ENCODE measurements at places on chromosomes 7 and 10. TPM values are rescaled to one million over a fixed set of nuclear protein-coding genes. Genes with fewer than 3 reads are reported as not detected.

Gene FOXI2
- not detected for total RNA-seq

Gene MYOF
- total RNA-seq: 0.15 TPM

Gene CTTNBP2
- 0.49 TPM for total RNA-seq

DNA sequence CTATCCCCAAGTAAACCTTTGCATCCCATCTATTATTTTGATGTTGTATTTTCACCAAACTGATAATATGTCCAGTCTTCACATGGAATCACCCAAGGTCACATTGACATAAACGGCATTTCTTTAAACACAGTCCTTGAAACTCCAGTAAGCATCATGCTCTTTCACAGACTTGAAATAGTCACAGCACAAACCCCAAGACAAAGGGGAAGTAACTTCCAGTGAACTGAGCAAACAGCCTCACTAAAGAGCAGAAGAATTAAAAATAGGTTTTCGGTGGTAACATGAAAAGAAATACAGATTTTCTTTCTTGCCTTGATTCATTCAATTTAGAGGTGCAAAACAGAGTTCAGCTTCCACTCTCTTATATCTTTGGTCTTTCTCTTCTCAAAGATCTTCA is 253.7 kb downstream of the SFMBT2 start:
- peaks cover 15% of the 10 kb centered on the region for H3K36me3 ChIP-seq
- peak overlapping the region; percentile 51 for H3K27ac ChIP-seq
- peak overlapping the region; percentile 29 for H3K4me3 ChIP-seq
- no peak for DNase-seq

DNA sequence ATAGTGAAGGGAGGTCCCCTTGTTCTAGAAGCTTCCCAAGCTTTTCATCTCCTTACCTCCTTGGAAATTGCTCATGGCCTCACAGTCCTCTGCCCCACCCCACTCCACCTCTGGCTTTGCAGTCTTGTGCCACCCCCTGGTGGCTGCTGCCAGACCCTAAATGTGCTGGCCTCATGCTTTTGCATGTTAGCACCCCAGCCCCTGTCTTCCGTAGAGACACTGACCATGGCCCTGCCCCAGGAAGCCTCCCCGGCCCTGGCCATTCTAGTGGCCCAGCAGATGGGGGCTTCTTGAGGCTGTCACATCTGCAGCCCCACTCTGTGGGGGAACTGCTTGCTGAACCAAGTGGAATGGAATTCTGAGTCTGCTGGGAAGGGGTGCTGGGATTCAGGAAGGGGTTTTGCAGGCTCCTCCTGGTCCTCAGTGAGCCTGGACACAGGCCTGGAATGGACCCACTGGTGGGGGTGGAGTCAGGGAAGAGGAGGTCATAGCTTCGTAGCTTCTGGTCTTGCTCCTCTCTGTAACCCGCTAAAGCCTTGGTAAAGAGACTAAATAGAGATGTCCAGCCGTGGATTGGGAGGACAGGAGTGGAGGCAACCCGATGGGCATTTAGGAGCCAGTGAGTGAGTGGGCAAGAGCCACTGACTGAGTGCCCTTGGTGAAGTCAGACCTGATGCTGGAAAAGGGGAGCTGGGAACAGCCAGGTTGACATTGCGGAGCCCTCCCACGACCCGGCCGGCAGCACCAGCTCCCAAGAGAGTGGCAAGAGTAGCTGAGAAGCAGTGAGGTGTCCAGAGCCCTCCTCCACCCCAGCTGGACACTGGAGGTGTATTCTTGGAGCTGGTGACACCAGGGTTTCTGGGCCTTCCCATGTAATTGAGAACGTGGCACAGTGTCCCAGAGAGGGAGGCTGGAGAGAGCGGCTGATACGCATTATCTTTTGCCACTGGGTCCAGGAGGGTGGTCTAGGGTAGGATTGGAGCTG is 20.9 kb downstream of the RAMP3 start:
- no peak overlapping the region for H3K27ac ChIP-seq
- H3K4me1 ChIP-seq: no peaks in the 10 kb centered on the region
- H3K36me3 ChIP-seq: no peaks in the 10 kb centered on the region
- H3K4me3 ChIP-seq: no peak overlapping the region

Gene CDC14C
- total RNA-seq: not detected

Gene GRID1
- total RNA-seq: not detected

Gene SLC29A3
- total RNA-seq: 3.1 TPM

DNA sequence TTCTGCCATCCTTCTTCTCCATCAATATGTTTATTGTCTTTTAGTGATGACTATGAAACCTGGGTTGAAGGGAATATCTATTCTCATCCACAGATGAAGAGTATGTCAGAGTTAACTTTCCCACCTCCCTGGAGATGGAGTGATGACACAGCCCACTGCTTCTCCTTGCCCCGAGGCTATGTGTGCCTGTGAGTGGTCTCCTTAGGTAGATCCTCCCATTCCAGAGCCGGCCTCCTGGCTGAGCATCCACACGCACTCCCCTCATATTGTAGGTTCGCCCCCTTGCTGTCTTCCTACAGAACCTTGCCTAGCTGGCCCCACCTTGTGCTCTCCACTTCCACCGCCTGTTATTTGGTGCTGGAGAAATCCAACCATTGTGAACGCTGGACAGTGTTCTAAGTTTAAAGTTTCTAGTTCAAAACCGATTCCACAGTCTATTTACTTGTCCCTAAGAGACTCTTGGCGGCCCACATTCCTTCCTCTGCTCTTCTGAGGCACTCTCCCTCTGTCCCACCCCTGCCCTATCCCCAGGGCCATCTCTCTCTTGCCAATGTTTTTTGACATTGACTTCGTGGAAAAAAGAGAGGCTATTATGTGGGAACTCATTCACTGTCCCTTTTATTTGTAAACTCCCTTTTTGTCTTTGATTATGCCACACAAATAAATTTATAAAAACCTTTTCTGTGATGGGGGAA is 168.0 kb downstream of the ZNF438 start:
- no peak overlapping the region for H3K4me3 ChIP-seq
- H3K4me1 ChIP-seq: no peaks in the 10 kb centered on the region
- no peaks in the 10 kb centered on the region for H3K27me3 ChIP-seq
- no peak overlapping the region for H3K27ac ChIP-seq
- DNase-seq: no peak
- H3K36me3 ChIP-seq: no peaks in the 10 kb centered on the region
